Inflammatory macrophage treated with lipopolysaccharide for 4 hours (primary cell): ENCODE measurements at places on chromosomes 6 and 20.

DNA sequence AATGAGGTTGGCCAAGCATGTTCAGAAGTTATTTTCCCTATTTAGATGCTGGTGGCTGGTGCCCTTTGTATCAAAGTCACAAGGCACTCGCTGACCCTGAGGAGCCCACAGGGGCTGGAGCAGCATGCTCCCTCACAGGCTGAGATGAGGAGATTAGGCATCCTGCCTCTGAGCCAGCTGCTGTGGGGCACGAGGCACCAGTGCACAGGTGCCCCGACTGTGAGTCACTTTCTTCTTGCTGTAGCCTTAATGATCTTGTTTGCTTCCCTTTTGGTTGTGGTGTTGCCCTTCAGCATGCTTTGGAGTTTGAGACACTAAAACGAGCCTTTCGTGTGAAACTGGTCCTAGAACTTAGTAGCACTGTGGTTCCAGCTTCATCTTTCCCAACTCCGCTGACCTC lies 4.3 kb downstream of the PSMG4 start:
- DNase-seq = no peak

GRCh38 chr20:53162251-53162835 lies 190.2 kb downstream of the TSHZ2 start:
- no peak for DNase-seq

GRCh38 chr6:168709390-168709789 lies 268.4 kb downstream of the SMOC2 start:
- no peak for DNase-seq

- DNase-seq = peak; percentile 73
Observed at GRCh38 chr6:134287859-134288537, 29.9 kb downstream of the SGK1 start.

GRCh38 chr20:61531553-61532345 lies 279.7 kb downstream of the CDH4 start:
- no peak for DNase-seq

- no peak for DNase-seq
Observed at GRCh38 chr20:24273251-24273650, 196.2 kb upstream of the SYNDIG1 start.

- no peak for DNase-seq
Observed at GRCh38 chr20:46025376-46025783, 3.6 kb upstream of the SLC12A5 start.

GRCh38 chr6:20802596-20802995 lies 268.3 kb downstream of the CDKAL1 start:
- no peak for DNase-seq

- no peak for DNase-seq
Observed at GRCh38 chr6:56246881-56247653, at the start of gene COL21A1. COL21A1 (minus strand) TSS chr6:56247580; CDS start chr6:56182618, 64,962 bp downstream.

DNA sequence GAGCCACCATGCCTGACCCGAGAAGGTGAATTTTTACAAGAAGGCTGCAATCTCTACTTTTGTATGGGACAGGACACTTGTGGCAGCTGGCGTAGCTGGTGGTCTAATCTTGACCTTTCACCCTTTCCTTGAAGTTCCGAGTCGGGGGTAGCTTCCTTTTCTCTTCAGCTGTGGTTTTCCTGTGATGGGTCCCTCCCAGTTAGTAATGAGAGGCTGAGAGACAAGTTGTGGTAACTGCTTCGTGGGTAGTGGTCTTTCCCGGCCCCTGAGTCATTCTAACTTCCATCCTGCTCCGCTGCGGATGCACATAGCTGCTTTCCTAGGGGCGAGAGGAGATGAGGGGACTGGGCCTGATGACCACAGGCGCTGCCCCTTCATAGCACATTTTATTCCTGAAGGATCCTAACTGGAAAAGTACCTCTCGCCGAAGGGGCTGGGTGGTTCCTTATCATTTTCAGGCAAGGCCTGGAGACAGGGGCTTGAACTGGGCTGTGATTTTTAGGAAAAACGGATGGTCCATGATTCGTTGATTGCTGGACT lies 3.1 kb downstream of the SYNJ2 start:
- no peak for DNase-seq

GRCh38 chr6:78631976-78632375 lies 235.4 kb upstream of the IRAK1BP1 start:
- no peak for DNase-seq

GRCh38 chr6:134637847-134638437 lies 312.0 kb downstream of the ALDH8A1 start:
- DNase-seq = no peak

- DNase-seq = peak; percentile 78
Observed at GRCh38 chr20:2984028-2984501, 59.4 kb upstream of the GNRH2 start.

GRCh38 chr20:34083781-34084180 lies 28.3 kb downstream of the EIF2S2 start:
- DNase-seq = no peak

DNA sequence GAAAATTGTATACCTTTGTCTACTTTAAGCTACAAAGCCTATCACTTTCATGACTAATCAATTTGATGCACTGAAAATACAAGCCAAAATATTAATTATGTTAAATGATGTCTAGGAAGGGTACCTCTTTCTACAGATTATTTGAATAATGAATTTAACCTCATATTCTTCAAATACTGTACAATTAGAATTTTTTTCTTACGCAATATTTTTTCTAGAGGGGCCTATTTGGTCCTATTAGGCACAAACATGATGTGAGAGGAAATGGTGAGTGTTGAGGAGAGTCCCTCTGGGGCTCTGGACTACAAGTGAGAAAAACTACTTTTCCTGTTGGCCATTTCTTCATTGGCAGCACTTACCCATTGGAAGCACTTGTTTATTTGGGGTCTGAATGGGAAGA lies 5.4 kb downstream of the DCDC2 start:
- no peak for DNase-seq

- DNase-seq = no peak
Observed at GRCh38 chr6:130314271-130314670, 51.5 kb upstream of the TMEM200A start.

DNA sequence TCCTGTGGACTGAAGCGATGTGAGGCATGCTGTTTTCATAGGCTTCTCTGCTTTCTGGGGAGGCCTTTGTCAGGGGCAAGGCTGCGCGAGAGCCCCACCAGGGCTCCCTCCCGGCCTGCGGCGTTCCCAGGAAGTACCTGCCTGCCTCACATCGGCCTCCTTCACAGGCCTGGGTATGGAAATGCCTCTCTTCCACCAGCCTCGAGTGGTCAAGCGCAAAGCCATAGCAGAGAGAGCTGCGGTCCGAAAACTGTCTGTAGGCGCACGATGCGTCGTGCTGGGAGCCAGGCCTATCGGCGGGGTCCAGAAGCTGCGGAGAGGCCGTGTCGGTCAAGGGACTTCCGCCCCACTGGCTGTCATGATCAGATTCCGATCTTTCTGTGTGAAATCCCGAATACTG lies 71.2 kb downstream of the SIM1 start:
- no peak for DNase-seq

- DNase-seq = no peak
Observed at GRCh38 chr6:40810171-40810570, 223.0 kb upstream of the LRFN2 start.

- no peak for DNase-seq
Observed at GRCh38 chr20:48374991-48375595, 452.7 kb downstream of the PREX1 start.

- no peak for DNase-seq
Observed at GRCh38 chr6:130229645-130230044, 6.9 kb upstream of the SAMD3 start.

DNA sequence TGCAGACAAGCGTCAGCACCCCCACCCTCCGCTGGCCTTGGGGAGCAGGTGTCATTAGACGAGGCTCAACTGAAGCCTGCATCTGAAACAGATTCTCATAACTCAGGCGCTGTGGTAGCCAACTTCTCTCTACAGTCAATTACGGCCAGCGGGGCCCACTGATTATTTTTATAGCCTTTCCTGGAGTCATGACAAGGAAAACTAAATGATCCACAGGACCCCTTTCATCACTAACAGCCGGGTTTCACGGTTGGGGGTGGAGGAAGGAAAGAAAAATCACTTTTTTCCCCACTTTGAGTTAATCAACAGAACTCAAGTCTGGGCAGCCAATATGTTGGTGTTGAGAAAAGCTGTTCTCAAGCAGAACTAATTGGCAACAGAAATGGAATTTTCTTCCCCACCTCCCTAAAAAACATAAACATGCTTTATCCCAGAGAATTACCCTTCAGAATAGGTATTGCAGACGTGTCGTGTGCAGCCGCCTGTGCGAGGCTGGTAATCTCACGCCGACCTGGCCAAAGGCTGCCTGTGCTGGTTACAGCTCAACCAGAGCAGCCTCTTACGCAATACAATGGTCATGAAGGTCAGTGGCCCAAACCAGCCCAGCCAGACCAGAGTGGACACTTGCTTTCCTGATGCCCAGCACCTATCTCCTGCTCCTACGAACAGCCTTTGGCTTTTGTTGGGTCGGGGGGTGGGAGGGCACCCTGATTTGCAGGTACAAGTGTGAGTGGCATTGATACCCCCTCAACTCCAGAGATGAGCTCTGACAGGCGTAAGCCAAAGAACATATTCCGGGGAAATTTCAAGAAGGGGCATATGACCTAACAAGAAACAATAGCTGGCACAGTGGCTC lies 11.0 kb downstream of the RIPOR3 start:
- no peak for DNase-seq

- DNase-seq = no peak
Observed at GRCh38 chr6:159142531-159142930, 26.7 kb upstream of the FNDC1 start.

- DNase-seq = no peak
Observed at GRCh38 chr6:24500683-24501082, 5.9 kb downstream of the ALDH5A1 start.

- DNase-seq = no peak
Observed at GRCh38 chr6:67331304-67331703, 1303.8 kb upstream of the ADGRB3 start.

DNA sequence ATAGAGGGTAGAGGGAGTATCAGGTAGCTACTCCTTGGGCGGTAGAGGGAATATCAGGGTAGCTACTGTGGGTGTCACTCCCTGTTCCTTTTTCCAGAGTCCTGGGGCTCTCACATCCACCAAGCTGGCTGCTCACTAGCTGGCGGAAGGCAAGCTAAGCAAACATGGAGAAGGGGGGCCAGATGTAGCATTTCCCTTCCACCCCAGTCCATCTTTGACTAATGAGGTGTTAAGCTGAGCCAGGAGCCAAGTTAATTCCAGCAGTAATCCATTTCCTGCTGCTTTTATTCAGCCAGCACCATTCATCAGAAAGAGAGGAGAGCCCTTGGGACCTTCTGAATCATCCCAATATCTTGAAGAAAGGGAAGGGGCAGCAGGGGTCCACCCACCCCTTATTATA lies 330.0 kb downstream of the ZFAND3 start:
- no peak for DNase-seq

GRCh38 chr20:37901240-37901639 lies 1.7 kb upstream of the VSTM2L start:
- no peak for DNase-seq

GRCh38 chr20:61764471-61765025 lies 301.1 kb downstream of the TAF4 start:
- DNase-seq = no peak

GRCh38 chr6:144064402-144065212 lies 30.8 kb downstream of the SF3B5 start:
- peak; percentile 78 for DNase-seq

DNA sequence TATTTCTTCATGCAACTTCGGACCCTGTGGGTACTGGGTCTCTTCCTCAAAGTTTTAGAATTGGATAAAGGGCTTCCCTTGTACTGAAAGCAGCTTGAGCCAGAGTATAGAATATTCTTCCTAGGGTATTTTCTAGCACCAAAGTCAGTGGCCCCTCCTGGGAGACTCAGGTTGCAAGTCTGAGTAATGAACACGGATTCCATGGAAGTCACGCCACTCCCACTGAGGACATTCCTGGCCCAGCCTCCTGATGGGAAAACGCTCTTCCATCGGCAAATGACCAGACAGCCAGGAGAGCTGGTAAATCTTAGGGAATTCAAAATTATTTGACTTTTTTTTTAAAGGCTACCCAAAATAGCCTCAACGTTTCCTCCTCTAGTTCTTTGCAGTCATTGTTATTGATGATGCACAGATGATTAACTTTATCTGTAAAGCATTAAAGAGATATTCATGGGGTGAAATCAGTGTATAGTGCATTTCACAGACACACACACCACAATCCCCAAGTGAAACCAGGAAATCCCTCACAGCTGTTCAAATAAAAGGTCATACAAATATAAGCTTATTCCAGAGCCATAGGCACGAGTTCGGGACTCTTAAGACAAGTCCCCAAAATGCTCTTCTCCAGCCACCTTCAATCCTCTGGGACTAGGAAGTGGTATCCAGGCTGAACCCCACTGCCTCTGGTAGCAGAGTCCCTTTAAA lies 248.8 kb downstream of the SOD2 start:
- DNase-seq = no peak

DNA sequence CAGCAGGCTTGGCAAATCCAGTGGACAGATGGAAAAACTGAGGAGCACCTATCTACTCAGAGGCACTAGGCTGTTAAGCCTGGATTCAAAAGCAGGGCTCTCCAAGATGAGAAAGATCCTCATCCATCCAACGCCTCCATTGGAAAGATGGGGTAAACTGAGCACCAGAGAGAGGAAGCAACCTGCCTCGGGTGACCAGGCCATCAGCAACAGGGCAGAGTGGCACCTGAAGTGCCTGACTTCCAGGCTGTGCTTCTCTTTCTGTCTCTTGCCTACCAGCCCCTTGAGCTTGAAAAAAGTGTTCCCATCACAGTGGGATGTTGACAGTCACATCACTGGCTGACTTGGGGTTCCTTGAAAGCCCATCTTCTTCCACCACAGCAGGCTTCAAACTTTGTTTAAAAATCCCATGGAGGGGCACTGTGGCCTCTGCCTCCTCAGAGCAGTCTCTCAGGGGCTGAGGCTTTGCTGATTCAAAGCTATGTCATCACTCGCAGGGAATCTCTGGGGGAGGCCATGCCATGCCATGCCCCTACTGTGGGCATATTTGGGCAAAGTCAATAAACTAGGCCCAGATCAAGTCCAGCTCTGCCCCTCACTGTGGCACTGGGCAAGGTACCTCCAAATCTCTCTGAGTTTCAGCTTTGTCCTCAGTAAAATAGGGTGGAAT lies 44.8 kb upstream of the TGM2 start:
- DNase-seq = no peak

- DNase-seq = no peak
Observed at GRCh38 chr20:58111310-58112016, 117.0 kb downstream of the ANKRD60 start.

GRCh38 chr6:151317103-151317994 lies 74.0 kb downstream of the ZBTB2 start:
- DNase-seq = no peak

DNA sequence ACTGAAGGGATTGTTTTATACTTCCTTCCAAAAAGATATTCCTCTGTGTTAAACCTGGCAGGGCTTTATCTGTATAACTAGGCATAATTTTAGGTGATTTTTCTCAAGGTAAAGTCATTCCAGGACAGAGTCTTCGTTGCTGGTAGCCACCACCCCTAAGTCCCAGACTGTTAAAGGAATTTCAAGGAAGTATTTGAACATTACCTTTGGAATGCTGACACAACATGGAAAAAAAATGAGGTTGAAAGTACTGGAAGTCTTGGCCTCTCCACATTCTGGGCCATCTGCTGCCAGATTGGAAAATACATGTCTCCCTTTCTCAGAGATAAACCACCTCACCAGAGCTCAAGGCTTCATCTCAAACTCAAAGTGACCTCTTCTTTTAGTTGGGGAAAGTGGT lies 27.0 kb upstream of the ETV7 start:
- no peak for DNase-seq

GRCh38 chr6:101454106-101454676 lies 60.7 kb downstream of the GRIK2 start:
- DNase-seq = no peak
